Neuronal stem cell (in vitro differentiated cells): ENCODE measurements at places on chromosomes 2 and 18.

DNA sequence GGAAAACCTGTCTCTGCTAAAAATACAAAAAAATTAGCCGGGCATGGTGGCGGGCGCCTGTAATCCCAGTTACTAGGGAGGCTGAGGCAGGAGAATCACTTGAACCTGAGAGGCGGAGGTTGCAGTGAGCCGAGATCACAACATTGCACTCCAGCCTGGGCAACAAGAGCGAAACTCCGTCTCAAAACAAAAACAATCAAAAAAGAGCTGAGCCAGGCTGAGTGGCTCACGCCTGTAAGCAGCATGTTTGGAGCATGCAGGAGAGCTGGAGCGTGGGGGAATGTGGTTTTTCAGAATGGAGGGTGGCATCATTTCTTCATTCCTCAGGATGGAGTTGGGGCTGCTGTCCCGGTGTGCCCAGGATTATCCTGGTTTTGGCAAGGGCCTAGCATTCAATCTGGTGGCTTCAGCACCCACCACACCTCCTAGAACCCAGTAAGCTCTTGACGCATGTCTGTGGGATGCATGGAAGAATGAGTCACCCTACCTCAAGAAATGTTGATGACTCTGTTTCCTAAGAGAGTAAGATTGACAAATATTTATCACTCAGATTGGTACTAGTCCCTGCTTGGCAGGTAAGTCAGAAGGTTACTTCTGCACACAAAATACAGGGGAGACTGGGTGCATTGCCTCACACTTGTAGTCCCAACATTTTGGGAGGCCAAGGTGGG, 90.2 kb upstream of the ODC1 start:
- no peak for DNase-seq

- no peak for DNase-seq
Observed at GRCh38 chr2:162184821-162185450, 32.9 kb upstream of the GCG start.

- DNase-seq: no peak
Observed at GRCh38 chr18:56172527-56172926, 465.9 kb downstream of the TXNL1 start.

- DNase-seq: peak; percentile 21
Observed at GRCh38 chr18:12656938-12657683, 796 bp downstream of the SPIRE1 start.

DNA sequence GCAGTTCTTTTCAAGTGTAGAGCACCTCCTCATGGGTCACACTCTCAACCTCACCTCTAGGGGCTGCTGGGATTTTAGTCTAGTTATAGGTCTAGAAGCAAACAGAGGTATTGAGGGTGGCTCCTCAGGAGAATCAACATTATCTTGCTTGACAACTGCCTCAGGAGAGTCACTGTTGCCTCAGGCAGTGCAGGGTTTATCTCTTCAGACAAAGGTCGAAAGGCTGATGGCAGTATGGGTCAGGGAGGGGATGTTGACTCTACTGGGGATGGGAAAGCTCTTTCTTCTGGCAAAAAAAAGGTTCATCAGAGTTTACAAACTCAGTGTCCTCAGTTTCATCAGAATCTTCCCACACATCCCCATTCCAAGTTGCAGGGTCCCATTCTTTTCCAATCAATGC, 24.0 kb downstream of the DTNA start:
- DNase-seq: no peak

GRCh38 chr2:212007972-212008371, 530.6 kb downstream of the ERBB4 start:
- DNase-seq: no peak

DNA sequence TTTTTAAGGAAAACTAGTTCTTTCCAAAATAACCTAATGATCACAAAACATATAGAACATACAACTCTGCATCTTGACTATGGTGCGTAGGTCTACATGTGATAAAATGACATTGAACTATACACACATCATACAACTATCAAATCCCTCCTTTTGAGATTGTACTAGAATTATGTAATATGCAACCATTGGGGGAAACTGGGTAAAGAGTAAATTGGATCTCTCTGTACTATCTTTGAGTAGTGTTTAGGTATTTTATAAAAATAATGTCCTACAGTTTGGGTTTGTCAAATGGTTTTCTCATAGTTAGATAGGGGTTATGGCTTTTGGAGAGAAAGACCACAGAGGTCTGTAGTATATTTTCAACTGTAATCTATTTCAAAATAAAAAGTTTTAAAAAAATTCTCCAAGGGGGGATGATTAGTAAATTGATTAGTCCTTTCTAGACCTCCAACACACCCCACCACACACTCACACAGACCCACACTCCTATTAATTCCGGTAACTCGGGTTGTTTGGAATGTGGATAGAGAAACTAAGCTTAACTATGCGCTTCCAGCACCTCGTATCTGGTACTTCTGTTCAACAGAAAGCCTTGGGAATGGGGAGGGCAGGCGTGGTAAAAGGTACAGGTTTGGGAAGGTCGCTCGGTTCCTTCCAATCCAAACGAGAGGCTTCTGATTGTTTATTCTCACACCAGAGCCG, 695 bp upstream of the BIRC6 start:
- DNase-seq: no peak

DNA sequence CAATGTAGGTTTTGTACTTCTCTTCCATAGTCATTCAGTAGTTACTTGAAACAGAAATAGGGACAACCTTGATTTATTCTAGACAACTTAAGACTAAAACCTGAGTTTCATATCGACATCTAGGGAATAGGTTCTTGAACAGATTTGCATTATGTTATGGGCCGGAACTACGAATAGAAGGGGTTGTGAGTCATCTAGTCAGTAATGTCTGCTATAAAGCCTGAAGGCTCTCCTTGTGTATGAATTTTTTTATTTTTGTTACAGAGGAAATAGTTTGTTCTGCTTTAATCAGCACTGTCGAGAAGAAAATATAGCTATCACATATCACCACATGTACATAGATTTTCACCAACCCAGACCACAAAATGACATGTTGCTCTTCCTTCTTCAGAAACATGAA, 17.3 kb upstream of the TRIM43 start:
- DNase-seq: no peak

GRCh38 chr2:128105072-128105471, 14.1 kb downstream of the UGGT1 start:
- DNase-seq: no peak

DNA sequence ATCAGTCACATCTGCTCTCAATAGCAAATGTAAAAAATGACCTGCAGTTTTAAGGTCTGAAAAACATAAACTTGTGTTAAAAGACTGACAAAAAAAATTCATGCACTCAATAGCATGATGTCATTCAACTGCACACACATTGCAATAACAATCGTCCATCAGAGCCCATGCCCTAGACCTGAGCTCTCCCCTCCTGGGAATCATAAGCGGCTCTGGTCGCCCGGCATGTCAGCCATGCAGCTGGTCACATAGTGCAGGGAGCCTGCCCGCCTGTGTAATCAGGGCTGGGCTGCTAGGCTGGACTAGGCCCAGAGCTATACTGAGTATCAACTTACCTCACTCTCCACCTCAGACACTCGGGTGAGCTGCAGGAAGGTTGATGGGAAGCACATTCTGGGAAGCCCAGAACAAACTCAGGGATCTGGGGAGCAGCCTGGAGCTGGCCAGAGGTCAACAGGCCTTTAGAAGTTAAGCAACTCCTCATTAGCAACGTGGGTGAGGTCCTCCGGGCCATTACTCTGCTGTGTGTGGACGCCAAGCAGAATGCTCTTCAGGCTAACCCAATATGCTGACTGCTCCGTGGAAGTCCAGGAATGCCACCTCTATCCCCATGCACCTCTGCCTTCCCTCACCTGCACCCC, 165.5 kb downstream of the TTC32 start:
- no peak for DNase-seq

- DNase-seq: no peak
Observed at GRCh38 chr18:28858248-28858647, 681.3 kb upstream of the CDH2 start.

DNA sequence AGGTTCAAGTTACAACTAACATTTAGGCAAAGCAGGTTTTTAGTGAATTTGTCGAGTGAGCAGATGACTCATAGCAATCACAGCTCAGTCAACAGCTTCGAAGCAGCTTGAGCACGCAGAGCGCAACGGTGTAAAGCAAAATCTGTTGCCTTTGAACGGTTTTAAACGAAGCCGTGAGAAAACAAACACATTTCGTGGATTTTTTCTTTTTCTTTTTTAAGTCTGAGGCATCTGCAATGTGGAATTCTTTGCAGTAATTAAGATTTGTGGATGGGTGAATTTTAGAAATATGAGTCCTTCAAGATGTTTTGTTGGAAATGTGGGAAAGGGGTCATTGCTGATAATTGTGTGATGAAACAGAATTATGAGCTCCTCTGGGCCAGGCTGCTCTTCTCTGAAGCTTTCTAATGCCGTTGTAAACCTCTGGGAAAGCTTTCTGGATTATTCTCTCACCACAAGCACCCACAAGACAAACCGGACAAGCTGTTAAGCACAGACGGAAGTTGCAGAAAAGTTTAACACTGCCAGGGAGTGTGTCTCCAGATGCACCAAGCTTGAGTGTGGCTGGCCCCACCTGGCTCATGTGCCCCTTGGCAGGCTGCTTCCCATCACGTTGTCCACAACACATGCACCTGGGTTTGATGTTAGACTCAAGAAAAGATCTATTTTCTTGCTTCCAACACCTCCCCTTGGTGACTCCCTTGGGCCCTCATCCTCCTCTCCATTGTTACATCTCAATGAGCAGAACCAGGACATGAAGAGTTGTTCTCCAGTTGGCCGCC, 224.7 kb downstream of the ACKR3 start:
- no peak for DNase-seq

GRCh38 chr2:75512455-75513212, 48.1 kb downstream of the EVA1A start:
- no peak for DNase-seq

GRCh38 chr18:12088096-12088495, 5.5 kb upstream of the ANKRD62 start:
- DNase-seq: no peak
